Esophagus squamous epithelium (tissue), 5 donors: ENCODE measurements at places on chromosomes 5 and 9.

DNA sequence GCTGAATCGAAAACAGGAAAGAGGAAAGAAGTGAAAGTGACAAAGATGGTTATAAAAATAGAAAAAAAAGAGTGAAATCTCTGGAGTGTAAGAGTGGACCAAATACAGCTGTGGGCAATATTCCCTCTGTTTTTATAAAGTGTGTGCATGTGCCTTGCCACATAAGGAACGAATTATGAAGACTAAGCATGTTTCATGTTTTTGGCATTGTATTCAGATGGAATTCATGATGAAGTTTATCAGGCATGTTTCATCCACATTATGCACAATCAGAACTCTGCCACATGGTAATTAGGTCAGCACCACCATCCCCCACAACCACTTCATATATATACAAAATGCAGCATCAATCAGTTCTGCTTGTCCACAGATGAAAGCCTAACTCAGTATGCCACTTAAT lies 348.0 kb downstream of the ZNF608 start:
- DNase-seq: no peak

- DNase-seq: no peak
These were observed 529 bp upstream of the NRARP start for GRCh38 chr9:137302449-137303150.

DNA sequence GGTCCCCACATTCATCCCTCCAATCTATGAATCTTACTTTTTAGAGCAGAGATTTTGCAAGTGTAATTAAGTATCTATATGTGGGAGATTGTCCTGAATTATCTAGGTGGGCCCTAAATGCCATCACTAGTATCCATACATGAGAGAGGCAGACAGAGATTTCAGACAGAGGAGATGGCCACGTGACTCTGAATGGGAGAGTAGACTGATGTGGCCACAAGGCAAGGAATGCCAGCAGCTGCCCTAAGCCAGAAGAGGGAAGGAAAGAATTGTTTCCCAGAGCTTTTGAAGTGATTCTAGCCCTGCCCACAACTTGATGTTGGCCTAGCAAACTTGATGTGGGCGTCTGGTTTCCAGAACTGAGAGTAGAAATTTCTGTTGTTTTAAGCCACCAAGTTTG lies 90.1 kb upstream of the PCAT7 start:
- DNase-seq: no peak

GRCh38 chr9:133786907-133787753 lies 49.0 kb upstream of the SARDH start:
- no peak for DNase-seq

DNA sequence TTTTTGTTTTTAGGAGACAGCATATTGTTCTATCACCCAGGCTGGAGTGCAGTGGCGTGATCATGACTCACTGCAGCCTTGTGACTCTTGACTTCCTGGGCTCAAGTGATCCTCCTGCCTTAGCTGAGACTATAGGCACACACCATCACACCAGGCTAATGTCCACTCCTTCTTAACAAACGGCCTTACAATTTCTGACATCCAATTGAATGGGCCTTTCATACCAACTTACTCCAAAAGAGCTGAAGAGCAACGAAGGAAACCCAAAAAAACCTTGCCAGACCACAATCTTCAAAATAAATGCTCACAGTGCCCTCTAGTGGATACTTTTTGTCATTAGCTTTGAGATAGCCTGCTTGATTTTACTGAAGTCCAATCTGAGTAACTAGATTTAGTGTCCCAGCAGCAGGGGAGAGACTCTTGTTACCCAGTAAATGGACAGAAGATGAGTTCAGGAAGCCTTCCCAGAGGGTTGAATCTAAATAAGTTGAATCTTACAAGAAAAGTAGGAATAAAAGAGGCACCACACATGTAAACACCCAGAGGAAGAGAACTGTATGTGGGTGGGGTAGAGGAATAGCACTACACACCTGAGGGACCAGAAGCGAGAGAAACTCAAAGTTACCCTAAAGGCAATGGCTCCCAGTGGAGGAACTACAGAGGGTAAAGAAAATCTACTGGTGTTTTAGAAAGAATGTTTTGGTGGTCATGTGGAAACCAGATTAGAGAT lies 9.3 kb downstream of the ZNF622 start:
- DNase-seq: no peak

DNA sequence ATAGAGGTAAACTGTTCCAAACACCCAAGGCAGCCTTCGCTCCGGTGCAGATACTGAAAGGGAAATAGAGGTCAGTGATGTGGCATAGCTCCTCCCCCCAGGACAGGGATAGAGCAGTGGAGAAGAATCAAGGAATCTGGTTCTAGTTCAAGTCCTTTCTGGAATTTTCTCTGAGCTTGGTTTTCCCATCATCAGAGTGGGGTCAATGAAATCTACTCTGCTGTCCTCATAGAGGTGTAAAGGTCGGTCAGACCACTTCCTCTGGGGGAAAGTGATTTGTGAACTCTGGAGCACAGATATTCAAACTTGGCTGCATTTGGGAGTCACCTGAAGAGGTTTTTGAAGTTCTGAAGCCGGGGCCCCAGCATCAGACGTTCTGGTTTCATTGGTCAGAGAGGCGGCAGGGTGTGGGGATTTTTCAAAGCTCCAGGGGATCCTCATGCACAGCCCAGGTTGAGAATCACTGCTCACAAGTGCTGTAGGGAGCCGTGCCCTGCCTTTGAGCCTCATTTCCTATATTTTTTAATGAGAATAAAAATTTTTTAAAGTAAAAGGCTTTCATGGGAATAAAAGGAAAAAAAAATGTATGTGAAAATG lies 105.7 kb upstream of the RAD23B start:
- no peak for DNase-seq

DNA sequence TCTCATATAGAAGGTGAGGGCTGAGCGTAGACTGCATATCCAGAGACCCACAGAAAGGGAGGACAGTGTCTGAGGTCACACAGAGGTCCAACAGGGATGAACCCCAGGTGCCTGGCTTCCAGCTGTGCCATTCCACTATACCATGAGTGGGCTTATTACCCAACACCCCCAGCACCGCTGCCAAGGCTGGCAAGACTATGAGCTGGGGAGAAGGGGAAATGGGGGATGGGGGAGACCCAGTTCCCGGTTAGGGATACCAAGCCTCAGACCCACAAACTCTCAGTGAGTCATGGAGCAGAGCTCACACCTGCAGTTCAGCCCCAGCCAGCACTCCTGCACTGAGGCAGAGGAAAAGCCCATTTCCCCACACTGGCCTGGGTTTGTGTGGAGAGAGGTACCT lies 106.4 kb downstream of the PSD2 start:
- no peak for DNase-seq

DNA sequence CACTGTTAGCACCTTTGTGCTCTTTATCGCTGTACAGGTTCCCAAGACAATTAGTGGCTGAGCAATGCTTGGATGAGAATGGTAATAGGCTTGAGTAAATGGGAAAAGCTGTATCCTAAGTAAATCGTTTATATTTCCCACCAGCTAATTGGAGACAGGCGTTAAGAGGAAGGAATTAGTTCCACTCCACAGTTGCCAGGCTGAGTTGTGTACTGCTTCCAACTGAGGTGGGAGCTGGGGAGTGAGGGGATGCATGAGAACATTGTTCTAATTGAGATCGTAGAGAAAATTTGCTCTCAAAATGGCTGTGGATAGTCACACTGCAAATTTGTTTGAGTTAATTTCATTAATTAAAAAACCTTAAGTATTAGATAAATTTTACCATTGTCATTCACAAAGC lies 285.0 kb upstream of the ADAMTSL1 start:
- no peak for DNase-seq

DNA sequence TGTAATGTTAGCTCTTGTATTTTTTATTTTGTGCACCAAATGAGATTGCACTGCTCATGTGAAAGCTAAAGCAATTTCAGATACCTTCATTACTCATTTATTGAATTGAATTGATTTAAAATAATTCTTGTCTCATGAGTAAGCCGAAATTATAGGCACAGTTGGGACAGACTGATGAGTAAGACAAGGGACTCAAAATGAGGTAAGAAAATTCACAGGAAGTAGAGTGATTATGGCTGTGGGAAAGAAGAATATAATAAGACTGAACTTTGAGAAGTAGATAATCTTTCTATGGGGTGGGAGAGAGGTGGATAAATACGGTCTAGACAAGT lies 51.1 kb downstream of the NUDT12 start:
- no peak for DNase-seq

DNA sequence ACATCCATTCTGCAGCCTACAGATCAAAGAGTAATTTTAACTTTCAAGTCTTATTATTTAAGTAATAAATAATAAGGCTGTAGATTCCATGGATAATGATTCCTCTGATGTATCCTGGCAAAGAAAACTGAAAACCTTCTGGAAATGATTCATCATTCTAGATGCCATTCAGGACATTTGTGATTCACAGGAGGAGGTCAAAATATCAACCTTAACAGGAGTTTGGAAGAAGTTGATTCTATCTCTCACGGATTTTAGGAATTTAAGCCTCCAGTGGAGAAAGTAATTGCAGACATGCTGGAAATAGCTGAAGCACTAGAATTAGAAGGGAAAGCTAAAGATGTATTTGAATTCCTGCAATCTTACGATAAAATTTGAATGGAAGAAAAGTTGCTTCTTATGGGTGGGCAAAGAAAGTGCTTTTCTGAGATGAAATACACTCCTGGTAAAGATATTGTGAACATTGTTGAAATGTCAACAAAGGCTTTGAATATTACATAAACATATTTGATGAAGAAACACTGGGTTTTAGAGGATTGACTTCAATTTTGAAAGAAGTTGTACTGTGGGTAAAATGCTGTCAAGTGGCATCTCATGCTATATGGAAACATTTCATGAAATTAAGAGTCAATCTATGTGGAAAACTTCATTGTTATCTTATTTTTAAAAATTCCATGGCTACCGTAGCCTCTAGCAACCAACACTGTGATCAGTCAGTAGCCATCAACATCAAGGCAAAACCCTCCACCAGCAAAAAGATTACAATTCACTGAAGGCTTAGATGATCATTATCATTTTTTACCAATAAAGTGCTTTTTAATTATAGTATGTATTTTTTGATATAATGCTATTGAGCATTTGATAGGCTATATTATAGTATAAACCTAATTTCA lies 1141.0 kb downstream of the CDH12 start:
- no peak for DNase-seq

DNA sequence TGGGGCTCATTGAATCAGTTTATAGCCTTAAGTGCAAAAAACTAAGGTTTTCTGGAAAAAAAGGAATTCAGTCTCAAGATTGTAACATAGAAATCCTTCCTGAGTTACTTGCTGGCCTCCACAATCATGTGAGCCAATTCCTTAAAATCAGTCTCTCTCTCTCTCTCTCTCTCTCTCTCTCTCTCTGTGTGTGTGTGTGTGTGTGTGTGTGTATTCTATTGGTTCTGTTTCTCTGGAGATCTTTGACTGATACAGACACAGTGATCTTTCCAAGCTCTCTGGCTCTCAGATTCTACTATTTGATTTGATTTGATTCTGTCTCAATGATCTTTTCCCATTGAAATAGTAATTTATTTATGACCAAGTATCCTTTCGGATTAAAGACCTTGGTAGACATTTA lies 74.6 kb downstream of the CFAP95 start:
- no peak for DNase-seq

DNA sequence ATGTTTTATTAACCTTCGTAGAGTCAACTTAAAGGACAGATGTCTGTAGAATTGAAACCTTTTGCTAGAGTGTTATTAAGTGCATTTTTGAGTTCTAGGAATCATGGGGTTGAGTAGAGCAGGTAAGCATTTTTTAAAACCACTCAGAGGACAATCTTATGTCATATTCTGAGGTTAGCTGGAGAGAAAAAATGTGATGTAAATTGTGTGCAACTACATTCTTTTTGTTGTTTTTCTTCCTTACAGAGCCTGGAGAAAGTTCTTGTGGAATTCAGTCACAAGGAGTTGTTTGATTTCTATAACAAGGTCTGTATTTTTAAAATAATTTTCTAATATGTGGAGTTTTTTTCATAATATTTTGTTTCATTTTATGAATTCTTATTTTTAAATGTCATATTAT lies 206.4 kb downstream of the COMMD10 start:
- no peak for DNase-seq

DNA sequence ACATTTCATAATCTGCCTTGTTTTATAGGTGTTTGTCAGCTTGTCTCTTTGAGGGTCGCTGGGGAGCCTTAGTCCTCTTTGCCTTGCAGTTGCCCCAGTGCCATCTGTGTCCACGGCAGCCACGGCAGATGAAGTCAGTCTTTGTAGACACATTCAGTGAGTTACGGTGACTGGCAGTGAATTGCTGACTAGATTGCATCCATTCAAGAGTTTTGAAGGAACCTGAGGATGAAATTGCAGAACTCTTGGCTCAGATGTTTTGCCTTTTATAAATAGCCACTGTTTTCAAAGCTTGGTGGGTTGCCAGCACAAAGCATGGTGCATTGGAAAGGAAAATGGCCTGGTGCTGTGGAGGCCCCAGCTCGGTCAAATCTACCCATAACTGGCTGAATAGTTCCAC lies 125.6 kb downstream of the TRIO start:
- no peak for DNase-seq

DNA sequence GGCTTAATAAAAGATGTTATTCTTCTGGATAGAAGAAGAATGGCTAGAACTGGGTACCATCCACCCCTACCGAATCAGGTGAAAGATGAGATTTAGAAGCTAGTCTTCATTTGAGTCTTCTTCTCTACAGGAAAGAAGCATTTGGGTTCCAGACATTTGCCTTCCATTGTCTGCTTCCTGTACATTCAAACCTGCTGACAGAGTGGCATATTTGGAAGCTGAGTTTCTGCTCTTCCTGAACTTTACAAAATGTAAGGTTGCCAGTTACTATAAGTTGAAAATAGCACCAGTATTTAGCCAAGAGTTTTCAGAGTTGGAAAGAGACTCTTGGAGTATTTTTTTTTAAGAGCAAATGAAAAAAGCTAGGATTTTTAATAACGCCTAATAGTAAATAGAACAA lies 525.4 kb upstream of the TLE4 start:
- DNase-seq: no peak

- no peak for DNase-seq
These were observed 33.4 kb downstream of the TMEM252 start for GRCh38 chr9:68507130-68507805.

DNA sequence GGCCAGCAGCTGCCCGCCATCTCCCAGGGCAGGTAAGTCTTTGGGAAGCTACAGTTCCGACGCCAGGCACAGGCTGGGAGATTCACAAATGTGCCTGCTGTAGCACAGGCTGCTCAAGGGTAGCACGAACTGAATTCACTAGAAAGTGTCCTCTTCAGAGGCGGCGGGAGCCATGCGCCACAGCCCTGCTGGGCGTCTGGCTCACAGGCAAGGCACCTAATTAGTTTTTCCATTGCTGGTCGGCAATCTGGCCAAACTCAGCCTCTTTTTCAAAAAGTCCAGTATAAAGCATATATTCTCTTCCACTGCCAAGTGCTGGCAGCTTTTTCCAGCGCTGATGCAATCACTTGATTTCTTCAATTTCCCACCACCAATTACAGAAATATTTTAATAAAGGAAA lies 128.9 kb upstream of the RAPGEF1 start:
- DNase-seq: no peak

GRCh38 chr5:18882154-18882553 lies 1105.8 kb downstream of the CDH18 start:
- no peak for DNase-seq

GRCh38 chr5:176541338-176542134 lies 4.3 kb upstream of the RNF44 start:
- no peak for DNase-seq

- no peak for DNase-seq
These were observed 69.0 kb downstream of the DAB2IP start for GRCh38 chr9:121720311-121721057.

- no peak for DNase-seq
These were observed 30.6 kb upstream of the UBAC1 start for GRCh38 chr9:135991771-135992170.

GRCh38 chr5:60148366-60148765 lies 254.8 kb upstream of the PDE4D start:
- no peak for DNase-seq
